ENCODE measurements at places on chromosomes 2 and 18.

GRCh38 chr2:130834931-130835765 lies 1.6 kb upstream of the ARHGEF4 start:
- no peak for DNase-seq

DNA sequence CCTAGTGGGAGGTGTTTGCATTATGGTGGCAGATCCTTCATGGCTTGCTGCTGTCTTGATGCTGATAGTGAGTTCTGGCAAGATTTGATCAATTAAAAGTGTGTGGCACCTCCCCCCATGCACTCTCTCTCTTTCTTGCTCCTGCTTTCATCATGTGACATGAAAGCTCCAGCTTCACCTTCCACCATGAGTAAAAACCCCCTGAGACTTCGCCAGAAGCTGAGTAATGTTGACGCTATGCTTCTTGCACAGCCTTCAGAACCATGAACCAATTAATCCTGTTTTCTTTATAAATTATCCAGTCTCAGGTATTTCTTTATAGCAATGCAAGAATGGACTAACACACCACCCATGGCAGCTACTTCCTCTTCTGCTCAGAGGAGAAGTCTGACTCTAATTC lies 2181.4 kb upstream of the PIK3C3 start:
- no peak for DNase-seq

DNA sequence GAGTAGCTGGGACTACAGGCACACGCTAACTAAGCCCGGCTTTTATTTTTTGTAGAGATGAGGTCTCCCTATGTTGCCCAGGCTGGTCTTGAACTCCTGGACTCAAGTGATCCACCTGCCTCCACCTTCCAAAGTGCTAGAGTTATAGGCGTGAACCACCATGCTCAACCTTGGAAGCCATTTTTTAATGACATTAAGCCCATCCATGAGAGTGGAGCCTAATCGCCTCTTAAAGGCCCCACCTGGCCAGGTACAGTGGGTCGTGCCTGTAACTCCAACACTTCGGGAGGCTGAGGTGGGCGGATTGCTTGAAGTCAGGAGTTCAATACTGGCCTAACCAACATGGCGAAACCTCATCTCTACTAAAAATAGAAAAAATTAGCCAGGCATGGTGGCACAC lies 41.6 kb upstream of the TFCP2L1 start:
- no peak for DNase-seq

GRCh38 chr2:101864426-101864825 lies 127.3 kb upstream of the IL1R2 start:
- DNase-seq = no peak

DNA sequence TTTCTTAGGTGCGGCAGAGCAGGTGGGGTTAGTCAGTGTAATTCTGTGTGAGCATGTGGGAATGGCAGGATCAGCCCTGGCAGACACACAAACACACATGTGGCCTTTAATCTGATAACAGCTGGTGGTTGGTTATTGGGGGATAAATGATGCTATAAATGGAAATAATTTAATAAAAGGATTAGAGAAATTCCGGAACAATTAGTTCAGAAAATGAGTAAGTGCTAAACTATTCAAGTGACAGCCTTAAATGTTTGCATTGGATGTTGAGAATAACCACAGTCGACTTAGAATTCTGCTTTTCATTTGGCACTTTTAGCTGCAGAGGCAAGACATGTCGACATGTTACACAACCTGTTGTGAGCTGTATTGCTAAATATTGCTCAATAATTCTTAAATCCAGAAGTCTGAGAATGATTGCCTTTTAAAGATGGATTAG lies 7.2 kb downstream of the SMYD1 start:
- no peak for DNase-seq

GRCh38 chr18:68944330-68944729 lies 146.4 kb downstream of the CCDC102B start:
- no peak for DNase-seq

DNA sequence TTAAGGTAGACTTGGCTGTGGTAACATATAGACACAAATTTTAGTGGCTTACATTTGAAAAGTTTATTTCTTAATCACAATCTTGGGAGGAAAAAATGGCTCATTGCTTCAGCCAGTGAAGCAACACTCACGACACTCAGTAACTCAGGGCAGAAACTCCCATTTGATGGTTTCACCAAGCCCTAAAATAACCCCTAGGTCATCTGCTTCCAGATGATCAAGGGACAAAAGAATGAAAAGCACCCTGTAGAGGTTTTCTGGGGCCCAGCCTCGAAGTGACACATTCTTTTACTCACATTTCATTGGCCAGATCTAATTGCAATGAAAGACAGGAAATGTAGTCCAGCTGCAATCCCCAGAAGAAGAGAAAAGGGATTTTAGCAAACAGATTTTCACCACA lies 275.9 kb downstream of the TMX3 start:
- no peak for DNase-seq

DNA sequence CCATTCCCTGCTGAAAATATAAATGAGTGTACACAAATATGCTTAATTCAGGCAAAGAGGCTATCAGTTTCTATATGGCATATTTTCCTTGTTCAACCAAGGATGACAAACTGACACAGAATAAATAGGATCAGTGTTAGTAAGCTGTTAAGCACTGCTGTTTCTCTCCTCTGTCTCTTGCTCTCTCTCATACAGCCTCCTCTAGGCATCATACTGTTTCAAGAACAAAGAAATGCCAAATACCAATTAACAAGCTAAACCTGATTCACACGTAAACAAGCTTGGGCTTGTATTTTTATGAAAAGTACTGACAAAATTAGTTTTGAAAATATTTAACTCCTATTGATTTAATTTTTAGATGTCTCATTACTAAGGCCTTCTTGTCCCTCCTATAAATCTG lies 1027.2 kb upstream of the ACVR2A start:
- DNase-seq = no peak

All from NCI-H1105 (cell line).